ENCODE measurements at places on chromosomes 7 and 10. TPM values are rescaled to one million over a fixed set of nuclear protein-coding genes. Genes with fewer than 3 reads are reported as not detected.
A peak's percentile ranks its signal among the peaks of the same experiment; 100 is the strongest.

The NRP1 gene
- total RNA-seq, result 4.0 TPM

The C7orf57 gene
- 0.47 TPM for total RNA-seq

The SKIDA1 gene
- total RNA-seq, result 22.3 TPM

DNA sequence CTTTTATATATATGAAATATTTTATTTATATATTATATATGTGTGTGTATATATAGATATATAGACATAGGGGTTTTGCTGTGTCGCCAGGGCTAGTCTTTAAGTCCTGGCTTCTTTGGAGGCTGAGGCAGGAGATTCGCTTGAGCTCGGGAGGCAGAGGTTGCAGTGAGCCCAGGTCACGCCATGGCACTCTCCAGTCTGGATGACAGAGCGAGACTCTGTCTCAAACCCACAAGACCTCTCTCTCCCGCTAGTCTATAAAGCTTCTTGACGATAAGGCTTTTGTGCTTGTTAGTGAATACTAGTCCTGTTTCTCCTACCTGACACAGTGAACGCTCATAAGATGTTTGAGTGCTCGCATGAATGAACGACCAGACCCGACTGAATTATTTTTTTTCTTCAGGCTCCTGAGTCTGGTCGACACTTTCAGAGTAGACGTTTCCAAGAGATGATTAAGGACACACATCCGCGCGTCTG is 577 bp upstream of the DDX21 start:
- no peak for DNase-seq

DNA sequence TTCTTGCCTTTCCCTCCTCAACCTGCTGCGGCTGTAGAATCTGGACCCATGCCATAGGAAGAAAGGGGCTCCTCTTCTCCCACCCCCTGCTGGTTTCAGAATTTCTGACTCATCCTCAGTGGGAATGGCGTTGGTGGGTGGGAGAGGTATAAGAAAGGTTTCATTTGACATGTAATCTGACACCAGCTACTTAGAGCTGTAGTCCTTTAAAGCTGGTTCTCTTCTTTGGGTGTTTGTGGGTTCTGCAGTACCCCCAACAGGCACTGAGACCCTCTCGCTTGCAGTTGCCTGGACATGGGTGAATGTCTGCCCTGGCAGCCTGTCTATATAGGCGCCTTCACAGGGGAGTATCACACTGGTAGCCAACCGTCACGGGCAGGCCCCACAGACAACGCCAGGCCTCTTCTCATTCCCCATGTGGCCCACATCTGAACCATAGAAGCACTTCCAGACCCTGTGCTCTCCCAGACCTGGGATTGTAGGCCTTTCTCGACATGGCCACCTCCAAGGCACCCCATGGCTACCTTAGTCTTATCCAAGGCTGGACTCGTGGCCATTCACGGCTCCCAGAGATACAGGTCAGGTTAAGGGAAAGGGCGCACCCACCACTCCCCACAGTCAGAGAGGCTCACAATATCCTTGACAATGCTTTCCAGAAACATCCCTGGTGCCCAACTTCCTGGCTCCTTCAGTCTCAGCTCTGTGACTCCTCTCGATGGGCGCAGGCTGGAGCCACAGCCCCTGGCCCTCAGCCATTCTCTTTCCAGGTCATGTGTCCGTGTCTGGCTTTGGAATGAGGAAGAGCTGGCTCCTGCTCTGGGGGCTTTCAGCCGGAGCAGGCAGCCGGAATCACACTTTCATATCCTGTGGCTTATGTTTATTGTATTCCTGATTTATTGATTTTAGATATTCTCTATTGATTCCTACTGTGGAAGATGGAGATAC is 17.5 kb downstream of the ZNF862 start:
- peak; percentile 71 for DNase-seq

The HERC4 gene
- total RNA-seq, result 15.4 TPM

DNA sequence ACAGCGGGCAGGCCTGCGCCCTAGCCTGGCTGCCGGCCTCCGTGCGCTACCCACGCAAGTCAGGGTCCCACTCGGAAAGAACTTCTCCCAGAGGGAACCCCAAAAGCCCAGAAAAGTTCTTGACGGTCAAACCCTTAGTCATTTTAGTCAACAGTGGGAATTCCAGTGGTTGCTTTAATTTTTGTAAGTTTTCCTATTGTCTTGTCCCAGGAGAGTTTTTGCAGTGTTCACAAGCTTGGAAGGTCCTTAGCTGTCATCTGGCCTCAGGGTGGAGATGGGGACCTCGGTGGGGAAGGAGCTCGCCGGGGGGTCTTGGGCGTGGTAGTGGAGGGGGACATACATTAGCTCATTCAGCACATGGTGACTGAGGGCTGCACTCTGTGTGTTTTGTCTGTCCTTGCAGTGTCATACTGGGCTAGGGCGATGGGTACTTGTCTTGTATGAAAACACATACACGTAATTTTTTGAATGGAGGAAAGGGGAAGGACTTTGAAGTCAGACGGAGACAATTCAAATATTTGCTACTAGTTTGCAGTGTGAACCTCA is 736 bp downstream of the MINDY4 start:
- DNase-seq, result peak; percentile 21

DNA sequence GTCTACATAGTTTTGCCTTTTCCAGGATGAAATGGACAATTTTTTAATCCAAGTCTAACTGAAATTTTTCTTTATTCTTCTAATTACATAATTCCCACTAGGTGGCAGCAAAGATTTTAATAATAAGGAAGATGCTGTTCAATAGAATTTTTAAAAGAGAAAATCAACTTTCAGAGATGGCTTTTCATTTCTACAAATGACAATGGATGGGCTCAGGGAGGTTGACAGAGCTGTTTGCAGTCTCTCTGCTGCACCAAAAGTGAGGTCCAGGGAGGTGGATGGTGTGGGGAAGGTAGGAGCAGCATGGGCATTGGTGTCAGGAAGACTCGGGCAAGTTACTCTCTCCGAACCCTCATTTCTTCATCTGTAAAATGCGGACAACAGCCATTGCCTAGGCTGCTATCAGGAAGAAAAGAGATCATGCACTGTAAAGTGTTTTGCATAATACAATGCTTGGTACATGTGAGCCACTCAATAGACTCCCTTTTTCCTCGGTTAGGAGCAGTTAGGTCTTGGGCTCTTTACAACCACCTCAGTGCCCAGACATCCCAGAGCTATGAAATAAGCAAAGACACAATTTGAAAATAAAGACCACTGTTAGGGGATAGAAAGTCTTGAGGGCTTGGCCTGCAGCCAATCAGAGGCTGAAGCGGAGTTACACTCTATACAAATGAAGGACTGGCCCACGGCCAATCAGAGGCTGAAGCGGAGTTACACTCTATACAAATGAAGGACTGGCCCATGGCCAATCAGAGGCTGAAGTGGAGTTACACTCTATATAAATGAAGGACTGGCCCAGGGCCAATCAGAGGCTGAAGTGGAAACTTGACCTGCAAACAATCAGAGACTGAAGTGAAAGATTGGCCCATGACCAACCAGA is 107.1 kb downstream of the ABLIM1 start:
- DNase-seq, result peak; percentile 72

All from G401 (cell line).